Stimulated activated CD8-positive, alpha-beta memory T cell treated with anti-CD3 and anti-CD28 coated beads, Interleukin-7, amount 100 ng/mL, for 24 hours (primary cell): ENCODE measurements at places on chromosomes 6 and 20.

GRCh38 chr6:106451439-106451838 lies 90.9 kb downstream of the CRYBG1 start:
- DNase-seq: no peak

DNA sequence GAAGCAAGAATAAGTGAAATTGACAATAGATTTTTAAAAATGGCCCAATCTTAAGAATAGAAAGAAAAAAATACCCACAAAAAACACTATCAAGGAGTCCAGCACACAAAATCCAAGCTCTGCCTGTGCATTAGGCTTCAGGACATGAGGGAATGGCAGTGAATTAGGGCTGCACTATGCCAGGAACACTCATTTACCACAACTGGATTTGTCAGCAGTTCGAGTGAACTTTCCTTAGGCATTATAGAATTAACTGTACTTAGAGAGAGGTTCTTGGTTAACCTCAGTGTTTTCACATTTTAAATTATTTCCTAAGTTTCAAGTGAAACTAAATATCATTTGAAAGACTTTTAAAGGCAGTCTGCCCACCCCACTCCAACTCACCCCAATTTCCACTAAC lies 34.8 kb downstream of the SLC22A3 start:
- no peak for DNase-seq

GRCh38 chr6:33609019-33609418 lies 12.1 kb upstream of the ITPR3 start:
- DNase-seq: no peak

- no peak for DNase-seq
These were observed 133.7 kb downstream of the PTCHD4 start for GRCh38 chr6:47977314-47977713.

DNA sequence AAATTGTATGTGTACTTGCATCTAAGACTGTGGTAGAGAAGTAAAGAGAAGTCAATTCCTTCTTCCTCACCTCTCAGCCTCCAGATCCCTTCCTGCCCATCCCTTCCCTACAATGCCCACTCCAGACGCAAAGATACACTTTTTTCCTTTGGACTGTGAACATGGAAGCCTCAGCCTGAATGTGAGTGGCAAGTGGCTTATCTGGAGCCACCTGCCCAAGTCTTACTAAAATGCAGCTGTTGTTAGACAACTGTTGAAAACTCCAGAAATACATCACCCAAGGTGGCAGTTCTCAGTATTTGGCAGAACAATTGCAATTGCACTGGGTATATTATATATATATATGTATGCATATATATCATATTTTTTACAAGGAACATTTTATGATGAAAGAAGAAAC lies 7.5 kb downstream of the VGLL2 start:
- no peak for DNase-seq

- DNase-seq: no peak
These were observed 1.9 kb downstream of the PLCB1 start for GRCh38 chr20:8133851-8134451.

DNA sequence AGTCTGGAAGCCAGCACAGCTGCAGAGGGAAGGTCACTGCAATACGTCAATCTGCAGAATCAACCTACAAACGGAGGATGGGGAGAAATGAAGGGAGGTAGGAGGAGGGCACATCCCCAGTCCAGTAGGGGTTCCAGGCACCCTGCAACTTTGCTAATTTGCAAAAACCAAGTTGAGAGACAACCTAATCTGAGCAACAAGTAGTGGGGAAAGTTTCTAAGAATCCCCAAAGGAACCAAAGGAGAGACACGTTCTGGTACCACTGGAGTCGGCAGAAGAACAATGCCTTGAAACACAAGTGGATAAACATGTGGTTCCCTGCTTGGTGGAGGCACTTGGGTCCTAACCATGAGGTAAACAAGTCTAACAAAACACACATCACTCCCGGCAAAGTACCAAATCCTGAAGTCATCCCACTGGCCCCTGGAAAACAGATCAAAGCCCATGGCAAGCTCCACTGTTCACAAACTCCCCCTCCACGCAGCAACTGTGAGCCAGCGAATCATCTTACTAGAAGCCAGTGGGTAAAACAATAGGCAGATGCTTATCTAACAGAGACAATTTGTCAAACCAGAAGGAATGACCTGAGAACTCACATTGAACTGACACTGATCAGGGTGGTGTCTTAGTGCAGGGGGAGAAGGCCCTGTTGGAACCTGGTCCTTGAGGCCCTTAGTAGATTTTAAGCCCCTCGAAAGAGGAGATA lies 4.7 kb downstream of the MRPS18A start:
- no peak for DNase-seq

- DNase-seq: no peak
These were observed 118.0 kb downstream of the OPRM1 start for GRCh38 chr6:154157082-154157481.
